ENCODE measurements at places on chromosomes 5 and 9.

DNA sequence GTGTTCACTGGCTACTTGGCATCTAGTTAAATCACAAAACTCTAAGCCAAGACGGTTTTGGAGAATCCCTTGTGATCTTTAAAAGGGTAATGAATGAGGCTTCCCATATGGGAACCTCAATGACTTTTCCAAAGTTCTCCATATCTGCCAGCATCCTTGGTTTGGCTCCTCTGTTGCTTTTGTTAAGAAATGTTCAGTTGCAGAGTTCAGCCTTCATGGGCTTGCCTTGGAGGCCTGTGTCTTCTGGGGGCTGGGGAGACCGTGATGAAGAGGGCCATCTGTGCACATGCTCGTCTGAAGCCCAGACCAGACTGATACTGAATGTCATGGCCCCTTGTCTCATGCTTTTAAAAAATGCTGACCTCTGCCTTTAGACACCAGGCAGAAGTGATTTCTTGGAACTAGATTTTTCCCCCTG, 84.3 kb downstream of the RAI14 start:
- DNase-seq = no peak

DNA sequence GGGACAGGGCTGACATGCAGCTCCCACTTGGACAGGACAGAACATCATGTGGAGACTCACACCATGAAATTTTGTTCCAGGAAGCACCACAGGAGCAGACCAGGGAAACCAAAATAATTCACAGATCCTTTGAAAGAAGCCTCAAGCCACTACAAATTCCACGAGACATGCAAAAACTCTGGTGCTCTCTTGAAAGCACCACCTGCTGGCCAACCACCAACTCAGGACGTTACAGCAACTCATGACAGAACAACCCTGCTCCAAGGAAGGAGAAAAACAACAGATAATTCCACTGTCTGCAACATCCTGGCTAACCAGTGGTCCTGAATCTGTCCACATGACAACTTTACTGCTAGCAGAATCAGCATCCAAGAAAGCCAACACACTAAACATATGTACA, 516.0 kb downstream of the SPATA31D1 start:
- no peak for DNase-seq

GRCh38 chr5:162888268-162888667, 549.1 kb upstream of the CCNG1 start:
- no peak for DNase-seq

DNA sequence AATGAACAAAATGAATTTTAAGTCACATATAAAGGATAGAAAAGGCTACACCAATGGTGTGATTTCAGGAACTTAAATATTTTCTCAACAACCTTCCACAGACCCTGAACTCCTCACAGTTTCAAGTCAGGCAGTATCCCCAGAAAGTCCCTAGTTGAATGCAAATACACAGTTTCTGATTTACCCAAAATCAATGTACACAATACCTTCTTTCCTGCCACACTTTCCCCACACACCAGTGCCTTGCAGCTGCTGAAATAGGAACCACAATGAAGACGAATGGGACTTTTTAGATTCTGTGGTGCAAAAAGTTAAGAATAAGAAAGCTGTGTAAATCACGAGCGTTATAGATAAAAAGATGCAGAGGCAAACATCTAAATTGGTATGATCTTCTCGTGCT, 552.4 kb upstream of the MEF2C start:
- no peak for DNase-seq

DNA sequence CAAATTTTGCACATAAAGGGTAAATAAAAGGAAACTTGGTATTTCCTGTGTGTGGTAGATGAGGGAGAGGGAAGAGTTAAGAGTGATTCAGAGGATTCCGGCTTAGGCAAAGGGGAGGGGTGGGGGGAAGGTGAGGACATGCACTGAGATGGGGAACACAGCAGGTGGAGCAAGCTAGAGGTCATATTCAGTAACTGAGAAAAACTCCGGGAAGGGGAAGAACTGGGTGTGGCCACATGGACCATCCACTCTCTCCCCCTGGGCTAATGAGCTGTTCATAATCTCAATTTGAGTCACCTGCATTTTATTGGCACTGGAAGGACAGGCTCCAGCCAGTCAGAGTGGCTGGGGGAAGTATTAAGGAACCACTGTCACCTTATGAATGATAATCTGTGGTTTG, 45.1 kb upstream of the UGCG start:
- no peak for DNase-seq

GRCh38 chr5:81241961-81242648, 9.0 kb downstream of the CKMT2 start:
- no peak for DNase-seq

Measured in stimulated activated CD4-positive, alpha-beta T cell treated with anti-CD3 and anti-CD28 coated beads, Interleukin-1b, Interleukin-23, amount 100 ng/mL, for 48 hours (primary cell).